ENCODE measurements at places on chromosomes 1 and 21.

DNA sequence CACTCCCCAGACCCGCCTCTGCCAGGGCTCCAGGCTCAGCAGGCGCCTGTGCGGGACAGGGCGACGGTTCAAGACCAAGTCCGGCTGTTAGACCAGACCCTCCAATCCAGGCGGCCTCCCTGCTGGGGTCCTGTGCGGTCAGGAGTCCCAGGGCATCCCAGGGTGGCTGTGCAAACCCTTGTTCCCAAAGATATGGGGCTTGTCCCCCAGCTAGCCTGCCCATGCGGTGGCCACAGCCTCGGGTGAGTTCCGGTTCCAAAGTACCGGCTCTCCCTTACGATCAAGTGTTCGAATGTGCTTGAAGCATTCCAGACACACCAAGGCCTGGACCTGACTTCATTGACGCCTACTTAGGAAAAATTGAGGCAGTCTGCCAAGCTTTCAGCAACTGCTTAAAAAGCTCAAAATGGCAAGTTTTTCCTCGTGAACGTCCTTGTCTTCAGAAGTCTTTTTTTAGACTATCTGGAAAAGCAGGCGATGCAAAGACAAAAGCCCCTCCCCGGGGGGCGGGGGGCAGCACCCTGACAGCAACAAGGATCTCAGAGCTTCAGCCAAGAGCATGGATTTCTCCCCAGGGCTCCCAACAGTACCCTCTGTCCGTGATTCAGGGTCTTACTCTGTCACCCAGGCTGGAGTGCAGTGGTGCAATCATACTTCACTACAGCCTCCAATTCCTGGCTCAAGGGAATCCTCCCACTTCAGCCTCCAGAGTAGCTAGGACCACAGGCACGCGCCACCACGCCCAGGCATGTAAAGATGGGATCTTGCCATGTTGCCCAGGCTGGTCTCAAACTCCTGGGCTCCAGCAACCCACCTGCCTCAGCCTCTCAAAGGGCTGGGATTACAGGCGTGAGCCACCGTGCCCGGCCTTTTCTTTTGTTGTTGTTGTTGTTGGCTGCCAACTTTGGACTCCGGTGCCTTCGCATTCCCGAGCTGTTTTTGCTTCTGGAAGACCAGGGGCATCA, 2.3 kb downstream of the FAAP20 start:
- no peak for DNase-seq

DNA sequence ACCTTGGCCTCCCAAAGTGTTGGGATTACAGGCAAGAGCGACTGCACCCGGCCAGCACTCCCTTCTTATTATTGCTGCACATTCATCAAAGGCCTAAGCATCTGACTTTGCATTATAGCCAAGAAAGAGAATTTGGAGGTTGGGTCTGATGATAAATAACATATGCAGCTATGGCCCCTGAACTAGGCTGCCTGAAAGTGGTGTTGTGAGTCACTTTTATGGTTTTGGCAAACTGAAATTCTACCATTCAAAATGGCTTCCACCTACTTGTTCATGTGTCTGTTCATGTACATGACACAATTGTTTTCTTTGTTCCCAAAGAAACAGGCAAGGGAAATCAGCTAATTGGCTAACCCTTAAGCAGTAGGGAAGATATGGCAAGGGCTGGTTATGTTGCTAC, 25.0 kb upstream of the UAP1 start:
- DNase-seq, result no peak

- DNase-seq, result no peak
Measured at GRCh38 chr1:31814041-31814511, 1.7 kb downstream of the SPOCD1 start.

DNA sequence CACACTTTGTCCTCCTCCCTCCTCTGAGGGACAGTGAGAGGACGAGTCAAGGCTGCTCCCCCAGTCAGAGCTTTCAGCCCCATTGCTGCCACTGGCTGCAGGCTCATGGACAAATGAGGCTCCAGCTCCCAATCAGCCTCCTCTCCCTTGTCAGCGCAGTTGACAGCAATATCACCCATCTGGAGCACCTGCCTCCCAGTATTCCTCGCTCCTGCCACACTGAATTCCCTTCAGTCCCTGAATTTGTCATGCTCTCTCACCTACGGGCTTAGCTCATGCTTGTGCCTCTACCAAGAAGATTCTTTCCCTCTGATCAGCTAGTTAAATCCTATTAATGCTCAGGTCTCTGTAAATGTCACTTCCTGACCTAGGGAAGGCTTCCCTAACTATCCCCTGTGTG, 54.4 kb upstream of the SYT6 start:
- DNase-seq, result no peak

- no peak for DNase-seq
Measured at GRCh38 chr1:230185076-230186001, 118.3 kb downstream of the GALNT2 start.

GRCh38 chr1:202186327-202186726, 7.3 kb upstream of the LGR6 start:
- DNase-seq, result no peak

- no peak for DNase-seq
Measured at GRCh38 chr21:25967181-25967900, 203.2 kb downstream of the APP start.

DNA sequence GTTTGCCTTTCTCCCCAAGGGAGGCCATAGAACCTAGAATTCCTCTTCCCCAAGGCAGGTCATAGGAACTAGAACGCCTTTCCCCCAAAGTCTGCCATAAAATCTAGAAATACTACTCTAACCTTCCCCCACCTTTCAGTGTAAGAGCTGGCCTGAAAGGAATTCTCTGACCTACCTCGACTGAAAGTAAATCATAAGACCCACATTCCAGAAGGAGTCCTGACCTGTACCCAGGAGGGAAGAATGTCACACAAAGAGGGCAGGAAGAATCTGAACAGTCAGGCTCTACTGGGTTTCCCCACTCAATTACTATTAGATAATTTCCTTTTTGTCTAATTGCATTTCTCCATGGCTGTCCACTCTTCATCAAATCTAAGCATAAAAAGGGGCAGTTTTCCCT, 5.7 kb upstream of the ATG4C start:
- no peak for DNase-seq

DNA sequence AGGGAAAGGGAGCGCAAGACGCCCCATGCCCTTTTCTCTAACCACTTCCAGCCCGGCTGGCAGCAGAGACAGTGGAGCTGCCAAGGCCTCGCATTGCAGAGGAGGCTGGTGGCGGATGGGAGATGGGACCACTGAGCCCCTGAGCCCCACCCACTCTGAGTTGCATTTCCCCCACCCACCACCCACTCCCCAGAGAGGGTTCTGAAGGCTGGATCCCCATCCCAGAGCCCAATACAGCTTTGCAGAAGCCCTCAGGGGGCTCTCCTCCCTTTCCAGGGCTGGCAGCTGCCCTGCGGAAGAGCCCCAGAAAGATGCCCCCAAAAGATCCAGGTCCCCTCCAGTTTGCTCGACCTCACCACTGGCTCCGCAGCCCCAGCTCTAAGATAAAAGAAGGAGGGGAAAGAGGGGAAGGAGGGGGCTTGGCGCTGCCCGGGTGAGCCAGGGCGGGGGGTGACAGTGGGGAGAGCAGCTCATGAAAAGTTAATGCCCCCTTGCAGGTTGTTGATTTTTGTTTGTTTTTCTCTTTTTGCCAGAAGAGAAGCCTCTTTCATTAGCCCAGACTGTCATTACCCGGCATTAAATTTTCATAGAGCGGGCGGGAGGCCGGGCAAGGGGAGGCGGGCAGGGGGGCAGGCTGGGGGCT, 38.4 kb upstream of the CASZ1 start:
- DNase-seq, result peak; percentile 59

DNA sequence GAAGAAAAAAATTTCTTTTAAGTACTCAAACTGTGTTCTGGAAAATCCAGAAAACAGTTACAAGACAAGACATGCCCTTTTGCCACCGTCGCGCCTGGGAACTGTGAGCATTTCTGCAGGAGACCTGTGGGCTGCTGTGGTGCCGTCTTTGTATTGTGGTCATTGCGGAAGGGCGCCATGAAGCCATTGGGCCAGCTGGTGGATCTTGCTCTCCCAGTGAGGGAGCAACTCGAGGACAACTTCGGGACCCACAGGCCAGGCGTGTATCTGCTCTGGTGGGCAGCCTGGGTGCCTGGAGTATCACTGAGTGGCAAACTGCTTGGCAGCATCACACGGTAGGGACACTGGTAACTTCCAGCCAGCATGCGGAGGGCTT, 3.8 kb upstream of the THEMIS2 start:
- no peak for DNase-seq

DNA sequence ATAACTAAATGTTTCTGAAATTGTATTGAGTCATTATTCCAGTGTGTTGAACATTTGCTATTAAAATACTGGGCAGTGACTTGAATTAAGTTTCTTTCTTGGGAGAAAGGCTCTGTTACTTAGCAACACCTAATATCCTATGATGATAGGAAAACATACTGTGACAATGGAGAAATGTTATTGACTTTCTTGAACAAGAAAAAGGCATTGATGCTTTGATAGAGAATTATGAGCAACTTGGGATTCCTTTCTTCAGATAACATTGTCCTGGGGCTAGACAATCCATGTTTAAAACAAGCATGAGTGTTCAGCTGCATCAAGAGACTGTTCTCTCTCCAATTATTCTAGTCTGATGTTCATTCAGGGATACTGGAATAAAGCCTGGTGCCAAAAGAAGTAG, 215.9 kb upstream of the L1TD1 start:
- peak; percentile 16 for DNase-seq

DNA sequence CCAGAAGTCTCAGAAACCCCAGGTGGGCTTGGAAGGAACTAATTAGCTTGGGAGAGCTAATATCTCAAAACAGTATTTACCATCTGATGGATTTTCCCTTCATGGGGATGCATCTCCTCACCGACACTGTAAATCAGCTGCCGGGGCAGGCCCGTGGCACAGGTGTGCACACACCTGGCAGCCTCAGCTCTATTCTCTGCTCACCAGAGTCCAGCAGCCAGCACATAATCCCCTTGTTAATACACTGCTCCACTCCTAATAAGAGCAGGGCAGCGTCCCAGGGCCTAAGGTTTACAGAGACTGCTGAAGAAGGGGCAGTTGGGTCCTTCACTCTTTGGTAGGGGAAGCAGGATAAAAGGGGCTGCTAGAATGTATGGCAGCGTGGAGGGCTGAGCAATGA, 200.0 kb downstream of the TOMM20 start:
- no peak for DNase-seq

DNA sequence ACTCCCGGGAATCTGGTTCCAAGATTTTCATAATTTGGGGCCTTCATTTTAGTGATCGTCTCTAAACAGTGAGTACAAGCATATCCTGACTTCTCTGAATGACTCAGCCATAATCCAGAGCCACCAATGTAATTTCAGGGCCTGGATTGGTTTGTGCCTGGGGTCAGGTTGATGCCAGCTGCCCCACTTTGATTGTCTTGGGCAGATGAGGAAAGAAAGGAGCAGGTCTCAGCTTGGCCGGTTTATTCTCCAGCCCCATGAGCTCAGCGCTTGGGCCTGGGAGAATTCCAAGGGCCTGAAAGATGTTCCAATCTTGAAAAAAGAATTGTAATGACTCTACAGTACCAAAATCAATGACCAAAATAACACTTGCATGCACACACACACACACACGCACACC, 71.2 kb upstream of the ECE1 start:
- DNase-seq, result no peak

- DNase-seq, result no peak
Measured at GRCh38 chr1:42757892-42758275, 8.9 kb downstream of the P3H1 start.
